Vagina (tissue), 2 donors: ENCODE measurements at places on chromosomes 1 and 21. TPM values are rescaled to one million over a fixed set of nuclear protein-coding genes. Genes with fewer than 3 reads are reported as not detected.

Gene MPL
- not detected for total RNA-seq

Gene MYBPH
- not detected for total RNA-seq

Gene ADAMTS4
- 78.3 TPM for total RNA-seq

Gene MYCL
- total RNA-seq = 17.2 TPM

Gene KLHDC7A
- total RNA-seq = not detected
